ENCODE measurements at places on chromosomes 5 and 9.

DNA sequence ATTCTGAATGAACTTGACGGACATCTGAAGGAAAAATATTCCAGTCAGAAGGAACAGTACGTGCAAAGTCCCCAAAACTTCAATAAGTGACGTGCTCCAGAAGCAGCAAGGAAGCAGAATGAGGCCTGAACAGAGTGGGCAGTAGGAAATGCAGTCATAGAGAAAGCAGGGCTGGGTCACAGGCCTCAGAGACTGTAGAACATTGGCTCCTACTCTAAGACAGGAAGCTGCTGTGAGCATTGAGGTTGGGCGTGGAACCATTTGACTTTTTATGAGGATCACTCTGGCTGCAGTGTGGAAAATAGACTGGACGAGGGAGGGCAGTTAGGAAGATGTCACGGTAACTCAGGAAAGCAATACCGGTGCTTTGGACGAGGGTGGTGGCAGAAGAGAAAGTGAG lies 64.0 kb downstream of the DOCK8 start:
- DNase-seq: no peak

- no peak for DNase-seq
Observed at GRCh38 chr9:573691-574410, 267.6 kb upstream of the DMRT1 start.

GRCh38 chr5:141597814-141598213 lies 21.0 kb downstream of the DIAPH1 start:
- no peak for DNase-seq

DNA sequence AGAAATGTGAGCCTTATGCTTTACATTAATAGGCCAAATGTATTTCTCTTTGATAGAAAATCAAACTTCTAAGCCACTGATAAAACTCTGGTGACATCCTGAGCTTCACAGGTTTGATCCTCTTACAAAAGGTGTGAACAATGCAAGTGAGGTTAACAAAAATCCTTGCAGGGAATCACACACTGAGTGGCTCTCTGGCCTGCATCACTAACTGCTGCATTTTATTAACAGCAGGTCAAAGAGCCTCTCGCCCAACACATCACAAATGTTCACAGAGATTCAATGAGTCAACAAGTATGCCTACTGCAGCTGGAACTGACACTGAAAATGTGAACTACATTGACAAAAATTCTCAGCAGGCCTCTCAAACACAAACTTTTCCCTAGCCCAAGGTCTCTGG lies 122.3 kb downstream of the SEMA5A start:
- DNase-seq: no peak

- DNase-seq: no peak
Observed at GRCh38 chr9:26261503-26262330, 583.5 kb upstream of the TUSC1 start.

DNA sequence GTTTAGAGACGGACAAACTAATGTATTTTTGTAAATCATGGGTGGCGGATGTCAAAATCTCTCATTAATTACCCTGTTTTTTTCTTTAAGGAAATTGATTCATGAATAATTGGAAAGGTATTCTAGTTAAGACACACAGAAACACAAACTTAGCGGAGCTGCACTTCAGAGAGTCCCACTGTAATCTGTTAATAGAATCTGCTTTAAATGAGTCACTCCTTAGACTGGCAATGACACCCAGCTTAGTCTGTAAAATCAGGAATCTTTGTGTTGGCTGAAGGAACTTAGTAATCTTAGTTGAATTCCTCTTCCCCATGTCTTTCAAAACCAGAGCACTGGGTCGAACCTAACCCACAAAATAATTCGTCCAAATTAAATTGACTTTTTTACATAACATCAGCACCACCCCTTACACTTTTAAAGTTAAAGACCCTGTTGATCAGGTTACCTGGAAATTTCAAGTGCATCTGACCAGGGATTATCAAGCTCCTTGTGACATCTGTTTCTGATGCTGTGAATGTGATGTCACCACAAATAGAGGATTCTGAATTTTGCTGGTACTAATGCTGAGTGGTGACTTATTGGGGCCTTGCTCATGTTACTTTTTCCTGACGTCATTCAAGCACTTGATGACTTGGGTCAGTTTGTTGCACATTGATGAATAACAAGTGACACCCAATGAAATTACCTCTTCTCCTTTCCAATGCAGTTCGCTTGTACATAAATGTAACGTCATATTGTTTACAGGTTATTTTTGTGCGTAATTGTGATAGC lies 313.6 kb downstream of the KCTD16 start:
- DNase-seq: no peak

GRCh38 chr9:135879237-135879601 lies 28.1 kb downstream of the CAMSAP1 start:
- DNase-seq: no peak

DNA sequence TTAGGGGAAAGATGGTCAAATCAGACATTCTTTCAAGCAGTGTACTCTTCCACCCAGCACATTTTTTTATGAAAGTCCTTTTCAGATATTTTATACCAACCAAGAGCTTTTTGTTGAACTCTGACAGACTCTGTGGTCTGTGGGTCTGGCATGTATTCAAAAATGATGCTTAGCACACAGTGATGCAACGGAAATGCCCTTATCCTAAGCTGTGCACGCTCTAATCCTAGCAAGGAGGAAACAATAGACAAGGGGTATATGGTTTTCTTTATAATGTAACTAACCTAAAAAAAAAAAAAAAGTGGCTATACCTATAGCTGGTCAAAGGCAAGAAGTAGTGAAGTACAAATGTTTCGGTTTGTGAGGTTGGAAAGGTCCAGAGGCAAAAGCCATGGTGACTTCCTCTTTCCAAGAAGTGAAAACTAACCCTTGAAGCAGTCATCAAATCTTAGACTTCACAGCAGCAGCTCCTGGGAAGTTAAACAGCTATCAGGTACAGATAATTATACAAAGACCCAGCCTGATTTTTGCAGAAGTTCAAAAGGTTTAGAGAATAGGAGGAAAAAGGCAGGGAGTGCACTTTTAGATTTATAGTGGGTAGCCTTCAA lies 82.5 kb downstream of the SEMA6A start:
- DNase-seq: no peak

DNA sequence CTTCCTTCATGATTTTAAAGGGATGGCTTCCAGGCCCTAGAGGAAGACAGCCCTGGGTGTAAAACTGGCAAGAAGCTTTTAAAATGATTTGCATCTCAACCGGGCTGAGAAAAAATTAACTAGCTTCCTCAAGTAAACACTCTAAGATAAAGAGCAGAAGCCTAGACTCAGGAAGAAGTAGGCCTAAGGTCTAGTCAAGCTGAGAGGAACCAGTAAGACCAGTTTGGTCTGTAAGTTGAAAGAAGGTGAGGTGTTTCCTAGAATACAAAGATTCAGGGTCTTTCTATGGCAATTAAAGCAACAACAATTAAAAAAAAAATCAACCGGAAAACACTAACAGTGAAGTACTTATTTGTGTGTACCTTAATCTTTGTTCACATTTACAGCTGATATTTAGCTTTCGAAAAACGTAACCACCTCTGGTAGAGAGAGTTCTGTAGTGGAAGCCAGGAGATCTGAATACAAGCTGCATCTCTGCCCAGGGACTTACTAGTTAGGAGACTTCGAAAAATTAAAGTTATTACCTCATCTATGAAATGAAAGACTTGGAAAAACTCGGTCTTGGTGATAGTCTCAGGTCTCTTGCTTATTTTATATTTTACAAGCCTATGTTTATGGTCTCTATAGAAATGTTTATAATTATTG lies 75.7 kb downstream of the TUSC1 start:
- no peak for DNase-seq

DNA sequence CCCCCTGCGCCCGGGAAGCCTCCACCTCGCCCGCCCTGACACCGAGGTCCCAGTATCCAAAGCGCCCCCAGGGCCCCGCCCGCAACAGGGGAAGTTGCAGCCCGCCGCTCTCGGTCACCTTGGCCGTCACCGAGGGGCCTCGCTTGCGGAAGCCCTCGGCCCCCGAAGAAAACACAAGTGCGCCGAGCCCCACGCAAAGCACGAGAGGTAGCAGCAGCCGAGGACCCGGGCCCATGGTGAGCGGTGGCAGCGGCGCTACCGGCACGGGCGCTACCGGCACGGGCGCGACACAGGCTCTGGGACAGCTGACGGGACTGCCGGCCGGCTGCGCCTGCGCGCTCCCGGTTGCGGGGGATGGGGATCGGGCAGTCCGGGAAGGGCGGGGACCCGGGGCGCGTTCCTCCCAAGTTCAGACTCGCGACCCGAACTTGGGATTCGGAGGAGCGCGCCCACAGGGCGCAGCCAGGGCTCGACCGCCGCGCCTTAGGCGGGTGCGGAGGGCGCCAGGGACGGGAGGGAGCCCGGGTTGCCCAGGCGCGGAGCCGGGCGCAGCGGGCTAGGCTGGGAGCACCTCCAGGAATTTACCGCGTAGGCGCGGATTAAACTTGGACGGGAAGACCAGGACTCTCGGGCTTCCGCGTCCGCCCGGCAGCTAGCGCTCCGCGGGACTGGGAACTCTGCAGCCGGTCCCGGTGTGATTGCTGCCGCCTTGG lies at the start of gene PPIC:
Gene PPIC (minus strand): TSS at position 335 of the 713 bp plus-strand sequence. CDS start 100 bp downstream, at position 235.
- DNase-seq: no peak

DNA sequence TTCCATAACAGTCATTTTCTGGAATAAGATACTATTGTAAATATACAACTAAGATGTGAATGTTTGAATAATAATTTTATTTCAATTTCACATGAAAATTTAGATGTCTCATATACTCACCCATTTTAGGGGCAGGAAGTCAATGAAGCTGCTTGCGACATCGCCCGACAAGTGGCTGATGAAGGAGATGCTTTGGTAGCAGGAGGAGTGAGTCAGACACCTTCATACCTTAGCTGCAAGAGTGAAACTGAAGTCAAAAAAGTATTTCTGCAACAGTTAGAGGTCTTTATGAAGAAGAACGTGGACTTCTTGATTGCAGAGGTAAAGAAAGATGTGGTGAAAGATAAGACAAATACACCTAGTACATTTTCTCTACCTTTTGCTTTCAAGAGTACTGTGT lies 8.6 kb downstream of the BHMT start:
- no peak for DNase-seq

GRCh38 chr5:43609752-43610151 lies 6.8 kb downstream of the NNT start:
- no peak for DNase-seq

- no peak for DNase-seq
Observed at GRCh38 chr5:73388306-73388684, 60.3 kb downstream of the FOXD1 start.

GRCh38 chr5:177500685-177501522 lies 3.5 kb upstream of the PDLIM7 start:
- DNase-seq: peak; percentile 69

DNA sequence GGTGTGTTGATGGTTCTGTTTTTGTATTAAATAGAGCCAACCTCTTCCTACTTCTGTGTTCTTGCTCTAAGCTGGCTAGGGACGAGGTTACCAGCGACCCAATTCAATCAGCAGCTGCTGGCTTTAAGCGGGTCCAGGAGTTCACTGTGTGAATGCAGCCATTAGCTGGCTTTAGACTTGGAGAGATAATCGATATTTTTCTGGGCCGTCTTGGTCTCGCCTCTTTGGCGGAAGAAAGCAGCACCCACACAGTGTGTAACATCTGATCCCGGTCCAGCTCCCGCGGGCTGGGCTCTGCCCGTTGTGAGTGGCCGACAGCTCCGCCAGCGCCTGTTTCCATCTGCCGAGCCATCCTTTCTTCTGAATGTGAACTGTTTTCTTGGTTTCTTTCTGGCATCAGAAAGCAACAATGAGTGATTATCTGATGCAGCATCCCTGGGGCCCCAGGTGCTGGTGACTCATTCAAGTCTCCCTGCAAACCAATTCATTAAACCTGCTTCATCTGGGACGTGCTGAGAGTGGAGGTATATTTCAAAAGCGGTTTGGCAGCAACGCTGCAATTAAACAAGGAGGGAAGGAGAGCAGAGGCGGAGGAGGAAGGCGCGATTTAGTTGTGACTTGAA lies 90.8 kb upstream of the IRX4 start:
- DNase-seq: no peak

- DNase-seq: no peak
Observed at GRCh38 chr5:141095263-141095641, 837 bp downstream of the PCDHB2 start.

GRCh38 chr5:65727491-65728156 lies 5.6 kb downstream of the NLN start:
- no peak for DNase-seq

DNA sequence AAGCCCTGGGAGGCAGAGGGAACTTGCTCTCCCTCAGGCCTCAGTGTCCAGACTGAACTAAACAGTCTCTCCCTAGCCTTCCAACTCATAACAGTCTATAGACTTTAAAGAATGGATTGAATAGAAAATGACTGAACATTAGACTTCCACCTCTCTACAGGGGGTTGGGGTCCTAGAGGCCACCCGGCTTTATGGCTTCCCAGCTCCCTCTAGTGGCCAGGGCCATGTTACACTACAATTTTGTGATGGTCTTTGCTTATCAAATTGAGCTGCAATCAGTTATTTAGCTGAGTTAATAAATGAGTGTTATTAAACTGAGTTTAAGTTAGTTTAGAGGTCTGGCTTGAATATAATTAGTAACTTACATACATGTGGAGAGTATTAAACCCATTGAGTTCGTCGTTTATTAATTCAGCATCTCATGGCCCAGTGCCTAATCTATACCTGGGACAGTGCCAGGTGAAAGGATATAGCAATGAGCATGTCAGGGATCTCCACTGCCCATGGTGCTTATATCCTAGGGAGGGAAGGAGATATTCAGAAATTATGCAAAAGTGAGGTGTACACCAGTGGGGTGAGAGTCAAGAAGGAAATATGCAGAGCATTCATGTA lies 105.2 kb downstream of the SH3TC2 start:
- peak; percentile 13 for DNase-seq

- no peak for DNase-seq
Observed at GRCh38 chr5:98735806-98736507, 37.5 kb upstream of the RGMB start.

- DNase-seq: no peak
Observed at GRCh38 chr5:135615171-135615570, 36.4 kb upstream of the CXCL14 start.

- no peak for DNase-seq
Observed at GRCh38 chr9:91896513-91897121, 53.4 kb downstream of the ROR2 start.

- DNase-seq: no peak
Observed at GRCh38 chr5:115098041-115098702, 71.5 kb downstream of the TRIM36 start.

DNA sequence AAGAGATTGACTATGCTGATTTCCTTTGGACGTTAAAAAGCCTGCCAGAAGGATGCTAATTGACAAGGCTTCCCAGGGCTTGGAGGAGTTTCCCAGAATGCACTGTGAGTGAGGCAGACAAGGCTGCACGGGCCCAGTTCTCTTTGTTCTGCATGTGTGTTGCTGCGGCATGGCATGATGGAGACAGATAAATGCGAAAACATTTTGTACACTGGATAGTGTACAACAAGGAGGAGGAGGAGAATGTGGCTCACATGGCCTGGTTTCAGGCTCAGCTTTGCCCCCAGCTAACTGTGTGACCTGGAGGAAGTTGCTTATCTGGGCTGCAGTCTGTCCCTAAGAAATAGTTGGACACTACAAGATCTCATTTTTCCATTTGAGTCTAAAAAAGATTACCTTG lies 135.5 kb upstream of the CPEB4 start:
- no peak for DNase-seq

GRCh38 chr5:73858776-73859175 lies 232.8 kb downstream of the ARHGEF28 start:
- no peak for DNase-seq

All from activated effector memory CD4-positive, alpha-beta T cell treated with Interleukin-2 at 50 U/mL for 16 hours (primary cell).